ENCODE measurements at places on chromosomes 5 and 9.

DNA sequence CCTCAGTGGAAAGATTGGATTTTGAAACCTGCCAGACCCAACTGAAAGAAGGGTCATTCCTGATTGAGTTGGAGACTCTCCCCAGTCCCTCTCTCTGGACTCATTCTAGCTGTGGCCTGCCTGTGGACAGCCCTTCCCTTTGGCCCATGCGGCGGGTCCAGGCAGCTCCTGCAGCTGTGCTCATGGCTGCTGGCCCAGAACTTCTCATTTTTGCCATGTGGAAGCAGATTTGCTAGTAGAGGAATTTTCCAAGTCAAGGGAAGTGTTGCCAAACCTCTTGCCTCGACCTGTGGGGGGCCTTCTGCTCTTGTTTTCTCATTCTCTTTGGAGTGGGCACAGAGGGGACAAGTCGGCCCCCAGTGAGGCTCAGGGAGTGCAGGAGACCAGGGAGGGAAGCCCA lies 89.2 kb downstream of the ANKRD33B start:
- no peak for DNase-seq

DNA sequence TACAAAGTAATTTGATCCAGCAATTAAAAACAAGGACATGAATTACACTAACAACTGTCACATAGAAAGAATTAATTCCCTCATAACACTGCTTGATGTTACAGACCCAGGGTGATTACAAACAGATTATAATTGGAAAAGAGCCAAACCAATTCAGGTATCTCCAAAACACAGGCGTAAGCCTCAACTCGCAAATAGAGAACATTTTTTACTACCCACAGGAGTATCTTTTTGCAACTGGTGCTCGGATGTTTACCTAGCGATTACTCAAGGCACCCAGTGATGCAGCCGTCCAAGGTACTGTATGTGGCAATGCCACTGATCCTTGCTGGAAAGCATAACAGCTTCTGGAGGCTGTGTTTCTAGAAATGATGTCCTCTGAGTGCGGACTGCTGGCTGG lies 386.1 kb upstream of the KIF2A start:
- DNase-seq: peak; percentile 61

DNA sequence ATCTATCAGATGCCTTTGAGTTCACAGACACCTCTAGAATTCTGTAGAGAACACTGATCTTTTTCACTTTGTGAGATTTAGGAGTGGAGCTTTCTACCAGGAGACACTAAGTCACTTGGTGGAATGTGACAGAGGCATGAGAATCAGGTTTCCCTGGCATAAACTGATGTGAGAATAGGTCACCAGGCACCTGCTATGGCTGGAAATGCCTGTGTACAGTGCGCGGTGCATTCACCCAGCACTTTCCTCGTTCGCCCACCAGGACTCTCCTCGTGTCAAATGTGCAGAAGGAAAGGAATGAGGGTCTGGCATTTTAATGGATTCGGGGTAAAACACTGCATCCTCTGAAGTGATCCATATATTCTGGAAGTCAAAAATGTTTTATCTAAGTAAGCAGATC lies 281.8 kb upstream of the TUT7 start:
- DNase-seq: no peak

- DNase-seq: no peak
Measured at GRCh38 chr5:108196276-108196675, 185.6 kb downstream of the FBXL17 start.

DNA sequence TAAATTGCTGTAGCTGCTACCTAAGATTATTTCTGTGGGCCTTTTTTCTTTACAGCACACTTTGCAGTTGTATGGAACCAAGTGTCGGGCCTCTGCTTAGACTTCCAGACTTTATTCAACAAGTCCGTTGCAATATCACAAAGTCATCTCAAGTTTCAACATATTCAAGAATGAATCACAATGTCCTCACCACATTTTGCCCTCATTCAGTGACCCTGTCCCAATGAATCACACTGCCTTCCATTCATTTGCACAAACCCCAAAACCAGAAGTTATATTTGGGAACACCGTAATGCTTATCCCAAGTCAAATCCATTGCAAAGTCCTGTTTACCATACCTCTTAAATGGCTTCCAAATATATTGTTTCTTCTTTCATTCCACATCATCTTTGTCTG lies 439.6 kb downstream of the CSNK1G3 start:
- no peak for DNase-seq

DNA sequence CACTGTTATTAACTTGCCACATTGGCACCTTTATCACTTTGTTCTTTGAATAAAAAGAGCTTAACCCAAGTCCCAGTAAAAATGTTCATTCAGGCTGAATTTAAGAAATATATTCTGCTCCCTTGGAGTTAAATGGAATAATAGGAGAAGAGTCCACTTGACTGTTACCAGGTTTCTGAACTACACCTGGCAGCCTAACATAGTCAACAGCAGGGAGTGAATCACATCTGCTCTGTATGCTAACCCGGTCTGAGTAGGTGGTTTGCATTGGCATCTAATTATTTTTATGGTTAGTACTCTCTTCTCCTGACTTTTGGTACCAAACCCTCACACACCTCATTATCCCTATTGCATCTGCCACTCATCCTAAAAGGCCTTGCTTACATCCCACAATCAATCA lies 86.7 kb downstream of the STK32A start:
- DNase-seq: peak; percentile 29

- no peak for DNase-seq
Measured at GRCh38 chr9:29556317-29556716, 1983.0 kb upstream of the C9orf72 start.

DNA sequence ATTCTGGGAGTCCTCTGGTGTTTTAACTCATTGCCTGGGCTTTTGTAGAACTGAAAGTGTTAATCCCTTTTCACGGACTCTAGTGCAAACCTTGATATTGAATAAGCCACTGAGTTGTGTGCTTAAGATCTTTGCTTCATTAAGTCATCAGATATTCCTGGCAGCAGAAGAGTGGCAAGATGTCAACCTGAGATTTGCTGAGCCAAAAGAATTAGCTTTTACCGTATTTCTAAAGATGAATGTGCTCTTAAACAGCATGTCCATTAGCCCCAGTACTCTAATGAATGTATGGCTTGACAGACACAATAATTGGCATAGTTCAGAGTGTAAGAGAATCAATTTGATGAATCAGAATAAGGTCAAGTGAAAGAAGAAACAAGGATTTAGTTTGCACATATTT lies 87.2 kb upstream of the CDH6 start:
- no peak for DNase-seq

DNA sequence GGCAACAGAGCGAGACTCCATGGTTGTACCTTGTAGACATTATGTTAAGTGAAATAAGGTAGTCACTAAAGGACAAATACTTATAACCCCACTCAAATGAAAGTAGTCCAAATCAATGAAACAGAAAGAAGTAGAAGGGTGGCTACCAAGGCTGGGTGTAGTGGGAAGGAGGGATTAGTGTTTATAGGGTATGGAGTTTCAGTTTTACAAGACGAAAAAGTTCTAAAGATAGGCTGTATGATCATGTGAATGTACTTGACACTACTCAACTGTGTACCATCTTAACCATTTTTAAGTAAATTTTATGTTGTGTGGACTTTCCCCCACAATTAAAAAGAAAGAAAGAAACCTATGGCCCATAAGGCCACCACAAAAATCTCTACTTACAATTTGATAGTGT lies 32.2 kb downstream of the ALDH7A1 start:
- DNase-seq: no peak

- no peak for DNase-seq
Measured at GRCh38 chr9:91775011-91775707, 174.9 kb downstream of the ROR2 start.

DNA sequence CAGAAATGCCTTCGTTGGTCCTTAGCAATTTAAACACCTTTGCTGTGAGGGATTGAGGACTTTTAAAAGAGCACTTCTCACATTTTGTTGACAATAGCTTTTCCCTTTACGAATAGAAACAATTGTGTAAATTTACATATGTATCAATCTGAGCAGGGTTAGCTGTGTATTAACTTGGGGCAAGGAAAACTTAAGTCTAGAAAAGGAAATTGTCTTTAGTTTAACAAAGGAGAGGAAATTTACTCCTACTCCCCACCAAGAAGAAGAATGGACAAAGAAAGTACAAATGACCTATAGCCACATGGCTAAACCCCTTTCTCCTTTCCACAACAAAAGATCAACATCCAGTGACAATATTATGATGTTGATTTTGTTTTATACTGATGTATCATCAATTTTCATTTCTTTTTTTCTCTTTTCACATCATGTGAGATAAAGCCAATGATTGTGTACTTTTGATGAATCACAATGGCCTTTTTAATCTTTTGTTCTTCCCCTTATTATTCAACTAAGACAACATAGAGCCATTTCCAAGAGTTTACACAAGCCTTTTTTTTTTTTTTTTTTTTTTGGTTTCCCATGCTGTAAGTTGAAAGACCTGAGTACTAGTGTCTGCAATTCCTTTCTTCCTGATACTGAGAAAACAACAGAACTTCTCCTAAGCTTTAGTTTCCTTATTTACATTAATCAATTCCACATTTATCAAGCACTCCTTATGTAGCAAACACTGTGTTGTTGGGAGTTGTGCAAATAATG lies 19.0 kb downstream of the FOXB2 start:
- DNase-seq: no peak

DNA sequence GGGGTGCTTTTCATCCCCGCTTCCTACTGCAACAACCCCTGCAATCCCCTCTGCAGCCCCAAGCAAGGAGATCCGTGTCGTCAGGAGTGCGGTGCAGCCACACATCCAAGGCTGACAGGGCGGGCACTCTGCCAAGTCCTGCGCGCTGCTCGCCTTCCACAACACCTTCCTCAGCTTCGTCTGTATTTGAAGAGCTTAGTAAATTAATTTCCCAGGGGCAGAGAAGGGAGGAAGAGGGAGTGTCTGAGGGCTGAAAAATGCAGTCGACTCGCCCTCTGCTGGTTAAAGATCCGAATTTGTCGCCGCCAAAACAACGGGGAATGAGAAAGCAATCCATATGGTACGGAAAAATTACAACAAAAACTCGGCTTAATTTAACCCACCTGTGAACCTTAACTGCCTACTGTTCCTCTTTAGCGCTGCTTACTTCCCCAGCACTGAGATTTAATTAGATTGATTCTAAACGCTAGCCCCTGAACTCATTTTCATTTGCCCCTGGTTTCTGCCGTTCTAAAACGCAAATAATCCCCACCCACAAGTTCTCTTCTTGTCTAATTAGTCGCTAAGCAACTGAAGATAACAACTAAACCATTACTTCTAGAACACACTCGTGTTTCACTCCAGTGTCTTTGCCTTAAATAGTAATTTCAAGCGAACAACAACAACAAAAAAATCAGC lies 10.9 kb upstream of the PCDHB1 start:
- peak; percentile 83 for DNase-seq

GRCh38 chr5:141356950-141357349 lies 2.1 kb downstream of the PCDHGA4 start:
- DNase-seq: no peak

DNA sequence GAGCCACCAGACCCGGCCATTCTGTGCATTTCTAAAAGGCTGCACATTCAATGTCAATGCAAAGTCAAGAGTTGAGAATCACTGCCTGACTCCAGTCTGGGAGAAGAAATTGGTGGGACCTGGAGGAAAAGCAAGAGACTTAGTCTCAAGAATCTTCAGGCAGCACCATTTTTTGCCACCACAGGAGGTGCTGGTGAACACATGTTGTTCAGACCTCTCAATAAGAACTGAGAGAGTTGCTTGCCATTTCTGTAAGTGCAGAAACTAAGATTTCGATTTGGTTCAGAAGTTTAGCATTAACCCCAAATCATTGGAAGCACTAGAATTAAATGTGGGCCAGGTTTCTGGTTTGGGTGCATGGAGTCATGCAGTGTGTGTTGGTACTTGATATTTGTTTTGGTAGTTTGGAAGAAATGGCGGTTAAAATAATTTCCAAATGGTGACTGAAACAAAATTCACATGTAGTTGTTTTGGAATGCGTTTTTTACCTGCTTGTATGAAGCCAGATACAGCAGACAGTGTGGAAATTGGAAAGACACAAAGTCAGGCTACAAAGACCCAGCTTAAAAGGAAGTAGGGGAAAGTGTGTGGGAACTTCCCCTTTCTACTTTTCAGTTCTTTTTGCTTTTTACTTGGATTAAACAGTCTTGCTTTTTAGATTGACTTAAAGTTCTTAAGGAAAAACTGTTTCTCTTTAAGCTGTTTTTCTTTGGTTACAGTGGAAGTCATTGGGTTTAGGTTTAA lies 20.4 kb downstream of the PDE8B start:
- DNase-seq: no peak

- DNase-seq: no peak
Measured at GRCh38 chr5:50751064-50751657, 84.7 kb downstream of the PARP8 start.

All from NCI-H1436 treated with DMSO at 0.1 percent for 48 hours (cell line).